ENCODE measurements at places on chromosomes 6 and 20.

DNA sequence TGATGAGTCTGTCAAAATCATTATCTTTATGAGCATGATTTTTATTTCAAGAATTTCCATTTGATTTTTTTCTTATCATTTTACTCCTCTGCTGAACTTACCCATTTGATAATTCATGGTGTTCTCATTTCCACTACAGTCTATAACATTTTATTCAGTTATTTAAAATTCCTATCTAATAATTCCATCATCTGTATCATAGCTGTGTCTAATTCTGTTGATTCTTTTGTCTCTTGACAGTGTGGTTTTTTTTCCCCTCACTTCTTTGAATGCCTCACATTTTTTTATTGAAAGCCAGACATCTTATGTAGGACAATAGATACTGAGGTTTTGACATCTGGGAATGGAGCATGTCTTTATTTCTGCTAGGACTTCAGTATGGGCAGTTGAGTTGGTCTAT is 16.5 kb upstream of the APCDD1L start:
- no peak for DNase-seq

- DNase-seq = no peak
Observed at GRCh38 chr6:135115411-135115810, 60.8 kb upstream of the HBS1L start.

- DNase-seq = no peak
Observed at GRCh38 chr20:6612606-6612923, 154.9 kb upstream of the BMP2 start.

DNA sequence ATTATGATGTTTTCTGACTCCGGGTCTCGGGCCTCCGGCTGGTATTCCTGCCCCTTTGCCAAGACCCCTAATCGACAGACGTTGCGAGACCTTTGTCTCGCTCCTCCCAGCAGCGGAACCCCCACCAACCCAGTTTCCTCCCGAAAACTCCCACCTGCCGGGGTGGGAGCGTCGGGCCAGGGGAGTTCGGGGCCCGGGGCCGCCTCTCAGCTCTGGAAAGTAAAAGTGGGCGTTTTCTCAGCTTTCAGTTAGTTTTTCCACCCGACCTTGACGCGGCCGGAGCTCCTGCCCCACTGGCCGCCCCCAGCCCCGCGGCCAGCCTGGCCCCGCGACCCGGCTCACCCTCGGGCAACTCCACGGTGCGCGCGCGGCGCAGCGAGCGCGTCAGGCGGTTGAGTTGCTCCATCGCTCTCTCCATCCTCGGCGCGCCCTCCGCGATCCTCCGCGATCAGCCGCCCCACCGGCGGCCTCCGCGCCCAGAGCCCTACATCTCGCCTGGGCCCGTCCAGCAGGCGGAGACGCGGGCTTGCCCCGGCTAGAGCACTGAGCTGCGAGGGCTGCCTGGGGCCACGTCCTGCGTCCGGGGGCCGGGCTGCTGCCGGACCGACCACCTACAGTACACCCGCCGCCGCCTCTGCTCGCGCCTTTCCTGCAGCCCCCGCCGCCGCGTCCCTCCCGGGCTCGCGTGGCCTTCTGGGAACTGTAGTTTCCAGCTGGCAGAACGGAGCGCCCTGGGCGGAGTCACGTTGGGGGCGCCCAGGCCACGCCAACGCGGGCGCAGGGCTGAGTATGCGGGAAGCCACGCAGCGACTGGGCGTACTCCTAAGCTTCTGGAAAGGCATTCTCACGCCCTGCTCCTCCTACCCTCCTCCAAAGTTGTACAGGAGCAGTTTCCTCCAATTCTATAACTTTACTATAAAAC is at the start of gene HACE1:
Gene HACE1, minus strand, starts transcription at position 695 of the 922 bp plus-strand sequence. Its CDS starts 277 bp downstream, at position 418.
- DNase-seq = peak; percentile 74

- DNase-seq = no peak
Observed at GRCh38 chr6:161319231-161319630, 45.4 kb upstream of the AGPAT4 start.

DNA sequence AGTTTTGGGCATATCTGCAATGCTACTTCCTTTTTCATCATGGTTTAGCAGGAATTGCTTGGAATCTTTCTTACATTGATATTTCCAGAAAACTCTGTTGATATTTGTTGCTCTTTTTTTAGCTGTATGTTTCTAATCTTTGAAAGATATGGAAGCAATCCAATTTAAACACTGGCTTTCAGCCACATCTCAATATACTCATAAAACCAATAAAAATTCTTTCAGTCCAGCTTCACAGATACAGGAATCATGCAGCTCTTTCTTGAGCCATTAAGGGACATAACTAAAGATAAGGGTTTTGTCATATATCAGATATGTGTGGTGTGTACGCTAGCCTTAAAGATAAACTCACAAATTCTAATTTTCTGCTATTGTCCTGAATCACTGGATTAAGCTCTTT is 47.4 kb downstream of the PKIB start:
- no peak for DNase-seq

GRCh38 chr6:3209114-3210023 is 18.1 kb downstream of the TUBB2B start:
- no peak for DNase-seq

DNA sequence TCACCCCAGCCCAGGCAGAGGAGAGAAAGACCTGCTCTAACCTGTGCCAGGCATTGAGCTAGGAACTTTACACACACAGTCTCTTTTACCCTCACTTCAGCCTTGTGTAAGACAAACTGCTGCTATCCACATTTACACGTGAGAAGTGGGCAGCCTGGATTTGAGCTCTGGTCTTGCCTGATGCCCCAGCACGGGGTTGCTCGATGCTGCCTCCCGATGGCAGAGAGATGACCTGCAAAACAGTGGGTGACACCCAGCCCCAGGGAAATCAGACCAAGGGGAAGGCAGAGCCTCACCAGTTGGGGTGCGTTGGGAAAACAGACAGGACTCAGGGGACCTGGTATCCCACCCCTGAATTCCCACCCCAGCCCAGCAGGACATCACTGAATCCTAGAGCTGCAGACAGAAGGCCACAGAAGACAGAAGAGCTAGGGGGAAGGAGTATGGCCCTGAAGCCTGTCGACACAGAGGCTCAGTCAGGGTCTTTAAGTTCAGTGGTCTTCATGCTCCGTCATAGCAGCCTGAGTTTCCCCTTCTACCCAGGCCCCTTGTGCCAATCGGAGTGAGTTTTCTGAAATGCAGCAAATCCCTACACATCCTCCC is 990 bp downstream of the BPI start:
- no peak for DNase-seq

- no peak for DNase-seq
Observed at GRCh38 chr6:29925321-29925720, 17.0 kb upstream of the HLA-A start.

- DNase-seq = no peak
Observed at GRCh38 chr20:3082306-3082951, 2.1 kb downstream of the AVP start.

DNA sequence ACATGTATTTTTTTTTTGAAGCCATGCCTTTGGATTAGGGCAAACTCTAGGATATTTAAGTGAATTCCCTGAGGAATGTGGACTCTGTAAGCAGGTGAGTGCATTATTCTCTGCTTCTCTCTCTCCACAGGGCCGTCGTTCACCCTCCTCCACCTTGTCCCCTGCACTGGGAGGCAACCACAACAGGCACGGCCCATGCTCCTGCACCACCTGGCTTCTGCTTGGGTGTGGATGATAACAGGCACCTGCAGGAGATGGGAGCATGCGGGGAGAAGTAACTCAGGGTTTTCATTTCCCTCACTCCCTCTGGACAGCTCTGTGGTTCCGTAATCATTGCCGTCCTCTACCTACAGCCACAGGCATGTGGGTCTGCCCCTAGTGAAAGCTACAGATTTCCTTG is 43.4 kb downstream of the HLA-C start:
- DNase-seq = no peak

GRCh38 chr20:35731862-35732643 is 10.0 kb downstream of the RBM39 start:
- DNase-seq = no peak

- no peak for DNase-seq
Observed at GRCh38 chr6:138499303-138500018, at the start of gene NHSL1. NHSL1 (minus strand) TSS chr6:138499494; CDS start chr6:138499290, 204 bp downstream.

DNA sequence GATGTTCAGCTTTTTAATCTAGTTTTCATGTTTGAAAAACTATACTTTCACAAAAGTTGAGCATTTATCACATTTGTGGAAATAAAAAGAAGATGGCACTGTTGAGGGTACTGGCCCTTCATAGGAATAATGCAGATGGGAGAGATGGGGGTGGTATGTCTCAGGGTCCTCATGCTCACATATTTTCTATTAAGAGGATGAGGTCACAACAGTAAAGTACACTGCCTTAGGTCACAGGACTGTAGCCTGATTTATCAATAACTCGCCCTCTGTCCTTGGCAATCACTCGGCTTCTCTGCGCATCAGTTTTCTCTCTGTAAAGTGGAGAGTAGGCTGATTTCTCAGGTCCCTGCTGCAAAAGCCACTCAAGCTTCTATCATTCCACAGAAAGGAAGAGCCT is 55.9 kb downstream of the PPP1R3G start:
- no peak for DNase-seq

- DNase-seq = no peak
Observed at GRCh38 chr6:7129360-7129759, 21.6 kb downstream of the RREB1 start.

GRCh38 chr6:31776485-31776988 is 591 bp downstream of the VWA7 start:
- no peak for DNase-seq

DNA sequence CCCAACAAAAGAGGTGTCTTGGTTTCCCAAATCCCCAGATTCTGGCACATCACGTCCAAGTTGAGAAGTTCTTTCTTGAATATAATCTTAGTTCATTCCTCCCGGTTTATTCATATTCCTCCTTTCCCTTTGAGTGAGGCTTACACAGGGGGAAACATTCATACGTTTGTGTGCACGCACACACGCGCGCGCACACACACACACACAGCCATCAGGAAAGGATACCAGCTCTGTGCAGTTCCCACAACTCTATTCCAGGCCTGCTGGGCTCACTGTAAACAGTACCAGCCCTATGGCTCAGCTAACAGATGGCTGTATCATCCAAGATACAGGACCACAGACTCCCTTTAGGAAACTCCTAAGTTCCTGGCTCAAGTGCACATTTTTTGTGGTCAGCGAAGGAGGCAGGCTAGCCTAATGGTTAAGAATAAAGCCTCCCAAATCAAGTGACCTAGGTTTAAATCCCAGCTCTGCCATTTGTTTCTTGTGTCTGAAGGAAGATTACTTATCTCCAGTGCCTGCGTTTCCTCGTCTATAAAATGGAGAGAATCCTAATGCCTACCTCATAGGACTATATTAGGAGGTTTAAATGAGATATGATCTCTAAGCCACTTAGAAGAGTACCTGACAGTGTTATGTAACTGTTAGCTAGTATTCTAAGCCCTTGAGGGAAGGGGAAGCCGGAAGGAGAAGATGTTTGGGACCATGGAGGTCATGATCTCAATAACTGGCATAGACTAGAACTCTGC is 3.7 kb upstream of the TAF8 start:
- no peak for DNase-seq

DNA sequence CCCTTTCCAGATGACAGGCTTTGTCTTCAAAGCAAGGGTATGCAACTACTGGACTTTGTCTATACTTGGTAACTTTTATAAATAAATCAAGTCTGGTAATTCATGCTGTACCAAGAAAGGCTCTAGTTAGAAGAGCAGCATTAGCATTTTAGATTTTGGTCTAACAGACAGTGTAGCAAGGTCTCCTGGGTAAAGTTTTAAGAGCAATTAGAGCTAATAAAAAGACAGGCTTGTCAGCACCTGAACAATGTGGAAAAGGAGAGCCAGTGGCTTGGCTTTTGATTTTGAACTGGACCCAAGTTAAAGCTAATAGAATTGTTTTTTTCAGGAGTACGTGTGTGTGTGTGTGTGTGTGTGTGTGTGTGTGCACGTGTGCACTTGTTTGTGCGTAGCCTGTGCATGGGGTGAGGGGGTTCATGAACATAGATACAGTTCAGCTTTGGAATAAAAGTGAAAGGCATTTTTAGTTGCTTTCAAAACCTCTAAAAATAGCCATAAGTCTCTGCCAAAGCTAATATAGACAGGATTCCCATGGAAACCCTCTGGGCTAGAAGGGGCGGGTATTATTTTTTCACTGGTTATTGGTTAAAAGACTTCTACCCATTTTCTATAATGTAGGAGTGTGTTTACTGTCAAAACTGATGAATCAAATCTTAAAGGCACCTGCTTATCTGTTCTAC is 138.4 kb downstream of the KCNQ5 start:
- DNase-seq = no peak

DNA sequence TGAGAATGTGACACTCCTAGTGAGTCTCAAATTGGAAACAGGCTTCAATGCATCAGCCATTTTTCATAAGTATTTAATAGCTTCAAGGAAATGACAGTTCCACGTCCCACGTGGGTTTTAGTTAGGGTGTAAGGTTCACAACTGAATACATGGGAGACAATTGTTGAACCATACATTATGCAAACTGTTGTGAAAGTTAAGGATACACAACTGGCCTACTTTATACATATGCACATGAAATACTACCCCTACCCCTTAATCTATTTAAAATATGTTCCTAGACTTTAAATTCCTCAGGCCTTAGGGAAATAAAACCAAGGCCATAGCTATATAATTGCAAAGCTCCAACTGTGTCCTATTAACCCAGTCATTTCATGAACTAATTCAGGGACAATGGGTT is 436.1 kb downstream of the BTBD3 start:
- DNase-seq = no peak

- DNase-seq = no peak
Observed at GRCh38 chr20:18588574-18588933, 700 bp downstream of the DTD1 start.

- DNase-seq = no peak
Observed at GRCh38 chr6:145119081-145119480, 616.2 kb downstream of the EPM2A start.

Measured in T-helper 17 cell (primary cell).